A549 treated with dexamethasone at 1 μM for 4 hours (cell line): ENCODE measurements at places on chromosomes 6 and 20. TPM values are rescaled to one million over a fixed set of nuclear protein-coding genes. Genes with fewer than 3 reads are reported as not detected.

The SAPCD1 gene
- 2.1 to 3.7 TPM (median 3.5 TPM) in 5 replicates for total RNA-seq

The TP53TG5 gene
- not detected in 5 replicates for total RNA-seq

The CRISP3 gene
- total RNA-seq, result not detected in 5 replicates

The BIRC7 gene
- 1.3 to 2.4 TPM (median 1.8 TPM) in 5 replicates for total RNA-seq

The KIAA1755 gene
- 0.13 to 0.26 TPM (median 0.18 TPM) in 5 replicates for total RNA-seq

The RGS17 gene
- total RNA-seq, result 4.2 to 7.3 TPM (median 6.5 TPM) in 5 replicates

The C20orf96 gene
- 9.5 to 10.7 TPM (median 10.1 TPM) in 5 replicates for total RNA-seq

The GABRR1 gene
- total RNA-seq, result not detected in 5 replicates

The MUCL3 gene
- 0.06 to 0.15 TPM (median 0.10 TPM) in 5 replicates for total RNA-seq

The SAMD3 gene
- total RNA-seq, result not detected in 5 replicates

The HELZ2 gene
- 25.0 to 42.6 TPM (median 36.2 TPM) in 5 replicates for total RNA-seq

The LCA5 gene
- 0.39 to 0.95 TPM (median 0.61 TPM) in 5 replicates for total RNA-seq

The SPDEF gene
- 1.1 to 2.5 TPM (median 1.7 TPM) in 5 replicates for total RNA-seq

The PHACTR3 gene
- 0.40 to 0.73 TPM (median 0.49 TPM) in 5 replicates for total RNA-seq

The CTAGE9 gene
- not detected in 5 replicates for total RNA-seq

The BPI gene
- total RNA-seq, result not detected in 5 replicates
